ENCODE measurements at places on chromosomes 3 and 15.

GRCh38 chr15:35673093-35673684 is 127.2 kb upstream of the DPH6 start:
- no peak for DNase-seq

DNA sequence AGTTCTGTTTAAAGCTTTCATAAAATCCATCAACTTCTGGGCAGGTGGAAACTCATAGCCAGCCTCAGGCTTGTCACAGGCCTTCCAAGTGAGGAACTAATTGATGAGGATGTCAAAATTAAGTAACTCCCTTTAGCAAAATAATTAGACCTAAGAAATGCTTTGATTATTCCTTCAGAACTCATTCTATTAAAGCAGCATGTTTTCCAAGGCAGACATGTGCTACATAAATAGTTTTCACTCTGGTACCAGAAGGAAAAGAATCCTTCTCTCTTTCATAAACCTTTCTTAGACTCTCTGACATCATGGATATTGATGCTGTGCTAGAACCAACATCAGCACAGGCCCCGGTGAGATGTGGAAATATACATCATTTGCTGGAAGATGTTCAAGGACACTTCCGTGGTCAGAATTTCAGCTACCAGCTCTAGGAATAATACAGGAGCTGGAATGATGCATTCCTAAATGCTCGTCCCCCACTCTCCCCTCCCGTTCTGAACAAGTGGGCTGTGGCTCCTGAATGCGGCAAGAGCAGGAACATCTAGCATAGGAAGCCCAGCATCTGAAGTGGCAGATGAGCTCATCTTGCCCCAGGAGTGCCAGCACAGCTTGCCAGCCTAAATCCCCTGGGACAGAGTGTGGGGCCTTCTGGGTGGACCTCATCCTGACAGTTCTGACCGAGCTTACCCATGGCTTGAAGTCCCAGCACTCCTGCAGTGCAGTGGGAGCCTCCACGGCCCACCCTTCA is 82.4 kb downstream of the WWTR1 start:
- no peak for DNase-seq

DNA sequence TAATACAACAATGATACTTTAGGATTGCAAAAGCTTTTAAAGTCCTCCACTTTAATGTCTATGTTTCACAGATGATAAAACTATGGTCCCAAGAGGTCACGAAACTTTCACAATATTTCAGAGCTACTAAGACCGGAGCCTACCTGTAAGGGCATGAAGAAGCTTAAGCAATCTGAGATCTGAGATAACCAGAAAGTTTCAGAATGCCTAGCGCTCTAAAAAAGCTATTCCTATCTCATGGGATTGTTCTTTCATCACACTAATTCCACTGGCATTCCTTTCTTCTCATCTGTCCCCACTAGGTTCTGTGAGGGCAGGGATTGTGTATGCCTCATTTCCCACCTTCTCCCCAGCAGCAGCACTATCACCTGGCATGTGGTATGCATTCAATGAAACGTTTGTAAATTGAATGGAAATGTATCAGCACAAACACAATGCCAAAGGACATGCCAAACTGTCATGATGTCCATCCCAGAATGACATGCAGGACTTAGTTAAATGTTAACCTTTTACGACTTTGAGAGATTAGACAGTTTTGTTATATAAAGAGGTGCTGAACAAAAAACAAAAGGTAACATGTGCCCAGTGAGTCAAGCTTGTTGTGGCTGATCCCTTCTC is 104.7 kb upstream of the NR2F2 start:
- DNase-seq = no peak

DNA sequence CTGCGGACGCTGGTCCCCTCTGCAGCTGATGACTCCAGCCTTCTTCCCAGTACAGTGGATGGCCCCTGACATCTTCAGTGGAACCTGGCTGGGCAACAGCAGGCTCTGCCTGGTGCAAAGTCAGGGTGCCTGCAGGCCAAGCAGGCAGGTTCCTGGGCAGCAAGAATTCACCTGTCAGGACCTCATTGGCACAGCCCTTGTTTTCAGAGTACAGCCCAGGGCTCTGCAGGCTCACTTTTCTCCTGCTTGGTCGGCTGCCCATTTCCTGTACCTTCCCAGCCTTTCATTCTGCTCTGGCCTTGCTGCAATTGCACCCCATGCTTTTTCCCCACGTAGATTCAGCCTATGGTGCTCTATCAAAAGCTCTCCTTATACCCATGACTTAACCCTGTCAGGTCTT is 56.0 kb downstream of the LRTM1 start:
- DNase-seq = no peak

- no peak for DNase-seq
Observed at GRCh38 chr15:41637086-41637485, 23.1 kb upstream of the MGA start.

GRCh38 chr3:43872301-43872700 is 181.6 kb downstream of the ABHD5 start:
- DNase-seq = no peak

GRCh38 chr15:65406424-65407000 is 16.2 kb downstream of the IGDCC4 start:
- no peak for DNase-seq

- DNase-seq = no peak
Observed at GRCh38 chr3:50123394-50124051, 31.6 kb upstream of the SEMA3F start.

DNA sequence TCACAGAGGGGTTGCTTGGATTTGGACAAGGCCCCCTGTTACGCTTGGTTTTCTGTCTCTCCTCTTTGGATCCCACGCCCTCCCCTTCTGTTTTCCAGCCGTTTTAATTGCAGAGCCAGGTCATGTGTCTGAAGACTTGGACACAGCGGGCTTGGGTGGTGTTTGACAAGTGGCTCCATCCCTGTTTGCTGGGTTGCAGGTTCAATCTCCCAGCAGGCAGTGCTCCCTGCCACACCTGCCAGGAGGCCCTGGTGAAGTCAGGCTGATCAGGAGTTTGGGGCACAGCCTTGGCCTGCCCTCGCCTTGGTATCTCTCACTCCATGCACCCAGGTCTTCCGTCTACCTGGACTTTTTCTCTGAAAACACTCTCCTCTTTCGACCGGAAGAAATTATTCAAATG is 59.0 kb downstream of the PLXNA1 start:
- no peak for DNase-seq

- DNase-seq = no peak
Observed at GRCh38 chr3:124121379-124122312, 129.7 kb upstream of the ROPN1 start.

- DNase-seq = no peak
Observed at GRCh38 chr3:81650187-81650586, 111.3 kb downstream of the GBE1 start.

DNA sequence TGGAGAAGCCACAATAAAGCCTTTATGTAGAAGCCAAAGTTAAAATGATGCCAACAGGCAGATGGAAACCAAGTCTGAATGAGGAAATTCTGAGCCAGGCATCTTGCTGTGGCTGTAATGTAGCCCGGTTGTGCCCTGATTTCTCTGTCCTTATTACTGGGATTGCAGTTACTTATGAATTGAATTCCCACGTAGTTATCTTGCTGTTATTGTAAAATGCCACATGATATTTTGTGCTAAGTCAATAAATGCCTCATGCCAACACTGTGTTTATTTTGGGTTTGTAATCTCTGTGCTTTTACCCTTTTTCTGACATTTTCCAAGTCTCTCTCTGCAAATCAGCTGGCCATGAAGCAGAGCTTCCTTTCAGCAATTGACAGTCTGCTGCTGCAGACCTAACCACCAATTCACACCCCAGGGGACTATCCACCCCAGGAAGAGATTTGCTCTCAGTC is 486.1 kb upstream of the GOLIM4 start:
- DNase-seq = no peak

DNA sequence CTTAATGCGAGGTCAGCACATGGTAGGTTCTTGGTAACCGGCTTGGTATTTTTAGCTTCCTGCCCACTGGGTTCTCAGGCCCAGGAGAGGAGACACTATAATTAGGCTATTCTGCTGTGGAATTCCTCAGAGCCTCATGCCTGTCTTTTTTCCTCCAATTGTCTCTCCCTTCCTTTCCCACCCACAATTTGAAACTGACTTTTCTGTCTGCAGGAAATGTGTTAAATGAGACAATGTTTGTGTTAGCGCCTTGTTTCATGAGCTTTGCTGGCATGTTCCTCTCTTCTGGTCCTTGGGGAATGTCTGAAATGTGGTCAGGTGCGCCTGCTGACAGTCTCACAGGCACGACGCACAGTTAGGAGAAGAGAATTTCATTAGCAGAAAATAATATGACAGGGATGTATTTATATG is 223.6 kb upstream of the CTNNB1 start:
- DNase-seq = no peak

GRCh38 chr15:41594801-41595746 is 36.1 kb downstream of the TYRO3 start:
- no peak for DNase-seq

DNA sequence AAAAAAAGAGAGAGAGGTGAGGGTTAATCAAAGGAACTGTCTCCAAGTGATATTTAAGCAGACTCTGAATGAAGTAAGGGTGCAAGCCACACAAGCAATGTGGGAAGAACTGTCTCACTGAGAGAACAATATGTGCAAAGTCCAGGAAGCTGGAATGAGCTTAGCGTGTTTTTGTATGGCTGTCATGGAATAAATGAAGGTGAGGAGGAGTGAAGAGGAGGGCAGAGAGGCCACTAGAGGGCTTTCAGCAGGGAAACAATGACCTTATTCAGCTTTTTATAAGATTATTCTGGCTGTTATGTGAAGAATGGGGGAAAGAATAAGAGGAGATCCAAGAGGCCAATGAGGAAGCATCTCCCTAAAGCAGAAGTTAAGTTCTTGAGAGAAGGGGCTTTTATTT is 86.9 kb upstream of the COL8A1 start:
- DNase-seq = no peak

DNA sequence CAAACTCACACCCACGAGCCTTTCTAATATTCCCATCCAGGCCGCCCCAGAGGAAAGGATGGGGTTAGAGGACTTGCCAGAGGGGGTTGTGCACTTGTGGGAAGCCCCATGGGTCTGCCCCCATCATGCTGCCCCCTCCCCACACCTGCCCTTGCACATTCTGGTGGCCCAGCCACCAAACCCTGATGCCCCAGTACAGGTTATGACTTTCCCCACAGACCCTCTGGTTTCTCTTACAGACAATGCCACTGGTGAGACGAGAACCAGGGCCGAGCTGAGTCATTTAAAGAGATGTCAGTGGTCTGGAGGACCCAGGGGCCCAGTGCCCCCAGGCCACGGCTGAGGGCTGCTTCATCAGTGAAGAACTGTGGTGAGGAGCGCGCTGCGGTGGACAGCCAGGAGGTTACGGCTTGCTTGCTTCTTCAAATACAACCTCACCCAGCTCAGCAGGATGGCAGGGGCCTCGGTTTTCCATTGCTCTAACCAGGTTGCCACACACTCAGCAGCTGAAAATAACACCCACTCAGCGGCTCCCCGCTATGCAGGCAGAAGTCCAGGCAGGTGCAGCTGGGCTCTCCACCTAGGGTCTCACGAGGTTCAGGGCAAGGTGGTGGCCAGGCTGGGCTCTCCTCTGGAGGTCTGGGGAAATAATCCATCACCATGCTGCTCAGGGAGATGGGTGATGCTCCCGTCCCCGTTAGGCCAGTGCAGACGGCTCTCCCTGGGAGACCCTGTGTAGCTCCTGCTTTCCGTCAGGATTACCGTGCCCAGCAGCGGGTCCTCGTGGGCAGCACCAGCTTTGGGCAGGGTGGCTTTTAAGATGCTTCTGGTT is 13.8 kb upstream of the SNRPA1 start:
- DNase-seq = no peak

DNA sequence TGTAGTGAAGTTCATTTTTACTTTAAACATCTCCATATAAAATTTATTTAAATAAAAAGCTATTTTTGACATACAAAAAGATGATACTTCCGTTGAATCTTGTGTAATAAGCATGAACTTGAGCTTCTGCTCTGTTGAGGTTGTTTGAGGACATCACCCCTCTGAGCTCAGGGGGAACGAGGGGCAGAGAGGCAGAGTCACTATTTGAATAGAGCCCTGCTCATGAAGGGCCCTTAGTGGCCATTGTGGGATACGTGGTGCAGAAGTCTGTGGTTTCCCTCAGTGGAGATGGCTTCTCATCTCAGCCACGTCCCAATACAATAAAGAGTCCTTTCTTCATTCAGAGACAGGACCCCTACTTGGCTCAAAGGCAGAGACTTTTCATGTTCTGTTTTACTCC is 10.6 kb downstream of the CEMIP start:
- no peak for DNase-seq

- no peak for DNase-seq
Observed at GRCh38 chr3:32302601-32303398, 64.3 kb downstream of the CMTM8 start.

DNA sequence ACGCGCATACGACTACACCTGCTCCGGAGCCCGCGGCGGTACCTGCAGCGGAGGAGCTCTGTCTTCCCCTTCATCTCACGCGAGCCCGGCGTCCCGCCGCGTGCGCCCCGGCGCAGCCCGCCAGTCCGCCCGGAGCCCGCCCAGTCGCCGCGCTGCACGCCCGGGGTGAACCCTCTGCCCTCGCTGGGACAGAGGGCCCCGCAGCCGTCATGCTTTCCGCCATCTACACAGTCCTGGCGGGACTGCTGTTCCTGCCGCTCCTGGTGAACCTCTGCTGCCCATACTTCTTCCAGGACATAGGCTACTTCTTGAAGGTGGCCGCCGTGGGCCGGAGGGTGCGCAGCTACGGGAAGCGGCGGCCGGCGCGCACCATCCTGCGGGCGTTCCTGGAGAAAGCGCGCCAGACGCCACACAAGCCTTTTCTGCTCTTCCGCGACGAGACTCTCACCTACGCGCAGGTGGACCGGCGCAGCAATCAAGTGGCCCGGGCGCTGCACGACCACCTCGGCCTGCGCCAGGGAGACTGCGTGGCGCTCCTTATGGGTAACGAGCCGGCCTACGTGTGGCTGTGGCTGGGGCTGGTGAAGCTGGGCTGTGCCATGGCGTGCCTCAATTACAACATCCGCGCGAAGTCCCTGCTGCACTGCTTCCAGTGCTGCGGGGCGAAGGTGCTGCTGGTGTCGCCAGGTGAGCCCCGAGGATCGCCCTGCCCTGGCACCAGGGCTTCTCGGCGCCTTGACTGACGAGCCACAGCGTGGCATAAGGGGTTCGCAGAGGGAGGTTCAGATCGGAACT is 420 bp downstream of the SLC27A2 start:
- DNase-seq = no peak

DNA sequence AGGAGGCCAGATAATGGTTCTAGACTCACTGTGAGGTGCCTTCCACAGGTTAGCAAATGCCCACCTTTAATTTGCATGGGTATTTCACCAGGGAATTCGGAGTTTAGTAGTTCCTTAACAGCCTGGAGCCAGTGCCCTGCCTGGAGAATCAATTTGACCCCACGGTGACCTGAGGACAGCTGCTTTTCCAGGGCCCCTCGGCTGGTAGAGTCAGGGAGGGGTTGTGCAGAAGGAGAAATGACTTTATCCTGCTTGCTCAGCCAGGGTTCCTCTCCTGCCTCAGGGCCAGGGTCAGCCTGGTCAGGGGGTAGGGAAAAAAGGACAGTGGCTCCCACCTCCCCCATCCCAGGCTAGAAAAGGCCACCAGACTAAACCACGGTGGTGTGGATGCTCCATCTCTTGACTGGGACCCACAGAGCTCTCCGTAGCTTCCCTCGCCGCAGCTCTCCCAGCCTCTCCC is 12.0 kb downstream of the DLL4 start:
- DNase-seq = no peak

- no peak for DNase-seq
Observed at GRCh38 chr15:87753539-87753938, 503.0 kb downstream of the NTRK3 start.

GRCh38 chr15:60324706-60325438 is 72.9 kb downstream of the ANXA2 start:
- DNase-seq = no peak

GRCh38 chr3:159829539-159830227 is 159.0 kb upstream of the IL12A start:
- no peak for DNase-seq

GRCh38 chr3:32146746-32147211 is 40.4 kb downstream of the GPD1L start:
- DNase-seq = no peak
